NCI-H187 (cell line): ENCODE measurements at places on chromosomes 4 and X.

DNA sequence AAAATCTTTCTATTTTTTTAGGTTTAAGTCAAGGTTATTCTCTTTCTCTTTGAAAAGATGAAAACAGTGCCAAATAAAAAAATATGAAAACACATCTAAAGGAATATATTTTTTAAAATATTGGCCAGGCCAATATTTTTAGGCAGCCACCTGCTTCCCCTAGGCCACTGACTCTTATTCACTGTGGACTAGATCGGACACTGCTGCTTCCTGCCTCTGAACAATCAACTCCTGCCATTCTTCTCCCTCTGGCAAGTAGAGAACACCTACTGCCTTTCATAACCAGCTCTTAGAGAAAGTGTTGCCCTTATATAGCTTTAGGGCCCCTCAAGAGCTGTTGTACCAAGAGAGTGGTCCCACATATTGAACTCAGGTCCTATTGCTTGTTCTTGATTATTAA is 529.2 kb downstream of the RAPGEF2 start:
- DNase-seq, result no peak

DNA sequence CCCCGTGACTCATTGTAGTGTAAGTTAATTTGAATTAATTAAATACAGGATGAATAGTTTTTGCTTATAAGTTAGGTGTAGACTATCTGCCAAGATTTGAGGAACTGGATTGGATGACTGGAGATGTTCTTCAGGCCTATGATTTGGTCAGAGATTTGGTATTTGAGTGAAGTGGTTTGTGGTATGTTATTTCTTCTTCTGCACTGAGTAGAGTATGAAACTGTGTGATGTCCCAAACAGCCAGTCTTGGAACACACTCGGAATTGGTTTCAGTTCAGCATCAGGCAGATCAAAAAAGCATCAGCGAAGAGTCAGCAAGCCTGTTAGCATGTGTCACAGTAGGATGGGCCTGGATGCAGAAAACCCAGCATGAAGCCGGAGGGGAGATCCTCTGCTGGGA is 294.1 kb downstream of the ARHGAP10 start:
- DNase-seq, result no peak

DNA sequence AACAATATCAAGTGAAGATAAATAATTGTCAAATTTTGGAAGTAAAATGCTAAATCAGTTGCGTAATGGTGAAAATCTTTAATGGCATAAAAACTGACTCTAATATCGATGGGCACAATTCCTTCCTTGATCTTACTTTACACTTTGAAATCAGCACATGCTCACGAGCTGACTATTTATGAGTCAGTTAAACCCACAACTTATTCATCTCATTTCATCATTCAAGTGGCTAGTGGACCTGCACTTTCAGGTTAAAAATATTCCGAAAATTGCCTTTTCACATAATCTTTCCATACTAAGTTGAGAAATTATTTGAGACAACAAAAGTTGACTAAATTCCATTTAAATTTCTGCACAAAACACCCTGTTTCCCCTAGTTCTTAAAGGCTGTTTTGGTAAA is 582.1 kb upstream of the TENM3 start:
- no peak for DNase-seq

DNA sequence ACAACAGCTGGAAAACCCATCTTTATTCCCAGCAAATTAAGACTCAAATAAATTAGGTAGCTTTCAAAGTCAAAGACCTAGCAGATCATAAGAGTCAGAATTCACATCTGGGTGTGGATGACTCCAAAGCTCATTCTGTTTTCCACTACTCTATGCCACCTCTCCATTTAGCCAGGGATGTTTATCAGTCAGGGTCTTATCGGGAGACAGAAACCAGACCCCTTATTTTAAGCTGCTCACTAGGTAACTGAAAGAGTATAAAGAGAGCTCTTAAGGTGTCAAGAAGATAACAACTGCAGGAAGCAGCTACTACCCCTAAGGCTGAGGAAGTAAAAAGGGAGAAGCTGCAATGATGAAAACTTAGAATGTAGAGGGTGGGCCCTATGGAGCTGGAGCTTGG is 333.7 kb upstream of the KLF3 start:
- DNase-seq, result no peak

DNA sequence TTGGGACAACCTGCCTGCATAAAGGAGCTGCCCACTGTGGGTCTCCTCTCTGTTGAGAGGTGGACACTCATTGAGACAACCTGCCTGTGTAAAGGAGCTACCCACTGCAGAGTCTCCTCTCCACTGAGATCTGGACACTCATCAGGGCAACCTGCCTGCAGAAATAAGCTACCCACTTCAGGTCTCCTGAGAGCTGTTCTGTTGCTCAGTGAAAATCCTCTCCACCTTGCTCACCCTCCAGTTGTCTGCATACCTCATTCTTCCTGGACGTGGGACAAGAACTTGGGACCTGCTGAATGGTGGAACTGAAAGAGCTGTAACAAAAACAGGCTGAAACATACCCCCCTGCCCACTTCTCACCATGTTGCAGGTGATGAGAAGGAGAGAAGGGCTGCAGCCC is 59.9 kb upstream of the CDKN2AIP start:
- no peak for DNase-seq

DNA sequence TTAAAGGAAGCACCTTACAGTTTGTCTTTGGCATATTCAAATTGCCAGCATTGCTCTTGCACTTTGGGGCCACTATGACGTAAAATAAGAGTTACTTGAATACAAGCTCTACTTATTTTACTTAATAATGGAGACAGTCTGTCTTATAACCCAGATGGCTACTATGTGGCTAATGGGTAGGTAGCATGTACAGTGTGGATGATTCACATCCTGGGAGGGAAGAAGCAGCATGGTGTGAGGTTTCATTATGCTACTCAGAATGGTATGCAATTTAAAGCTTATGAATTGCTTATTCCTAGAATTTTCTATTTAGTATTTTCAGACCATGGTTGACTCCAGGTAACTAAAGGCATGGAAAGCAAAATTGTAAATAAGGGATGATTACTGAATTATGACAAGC is 761.8 kb upstream of the ATOH1 start:
- DNase-seq, result no peak

- DNase-seq, result no peak
Measured at GRCh38 chrX:40646489-40647306, 663 bp downstream of the CXorf38 start.

GRCh38 chr4:111209706-111210105 is 586.8 kb upstream of the PITX2 start:
- no peak for DNase-seq

DNA sequence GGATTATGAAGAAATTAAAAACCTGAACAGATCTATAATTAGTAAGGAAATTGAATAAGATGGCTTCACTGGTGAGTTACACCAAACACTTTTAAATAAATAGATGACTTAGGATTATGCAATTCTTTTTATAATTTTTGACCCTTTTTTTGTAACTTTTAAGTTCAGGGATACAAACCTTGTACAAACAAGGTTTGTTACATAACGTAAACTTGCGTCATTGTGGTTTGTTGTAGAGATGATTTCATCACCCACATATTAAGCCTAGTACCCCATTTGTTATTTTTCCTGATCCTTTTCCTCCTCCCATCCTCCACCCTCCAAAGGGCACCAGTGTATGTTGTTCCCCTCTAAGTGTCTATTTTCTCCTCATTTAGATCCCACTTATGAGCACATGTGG is 75.7 kb downstream of the CPEB2 start:
- no peak for DNase-seq

DNA sequence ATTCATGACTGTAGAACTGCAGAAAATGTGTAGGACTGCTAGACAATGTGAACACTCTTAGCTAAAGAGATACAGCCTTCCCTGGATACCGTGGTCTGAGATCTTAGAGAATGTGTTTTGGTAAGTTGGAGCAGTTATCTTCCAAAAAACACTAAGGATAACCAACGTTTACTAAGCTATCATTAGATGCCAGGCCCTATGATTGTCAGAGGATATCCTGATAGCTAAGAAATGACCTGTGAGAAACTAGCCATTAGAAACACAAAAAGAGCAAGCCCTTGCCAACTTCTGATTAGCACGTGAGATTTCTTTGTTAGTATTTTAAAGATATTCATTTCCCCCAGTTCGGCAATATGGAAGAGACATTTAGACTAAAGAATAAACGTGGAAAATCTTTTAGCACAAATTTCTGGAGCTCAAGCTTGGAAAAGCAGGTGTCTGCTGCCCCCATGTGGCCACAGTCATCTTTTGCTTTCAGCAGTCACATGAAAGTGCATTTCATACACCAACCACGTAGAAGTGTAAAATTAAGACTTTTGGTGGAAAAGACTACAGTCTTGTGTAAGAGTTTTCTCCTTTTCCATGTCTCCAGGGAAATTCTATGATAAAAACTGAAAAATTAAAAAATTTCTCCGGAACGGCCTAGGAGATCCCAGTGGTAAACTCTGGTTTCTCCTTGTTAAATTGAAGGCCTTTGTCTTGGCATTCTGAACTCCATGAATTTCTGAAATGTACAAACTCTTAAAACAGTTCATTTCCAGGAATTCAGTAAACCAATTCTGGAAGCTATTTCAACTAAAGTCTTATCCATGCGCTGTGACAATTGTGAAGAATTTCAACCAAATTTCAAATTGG is 136.4 kb downstream of the ZNF674 start:
- DNase-seq, result no peak

GRCh38 chr4:77465271-77465670 is 140.3 kb upstream of the CXCL13 start:
- DNase-seq, result no peak

DNA sequence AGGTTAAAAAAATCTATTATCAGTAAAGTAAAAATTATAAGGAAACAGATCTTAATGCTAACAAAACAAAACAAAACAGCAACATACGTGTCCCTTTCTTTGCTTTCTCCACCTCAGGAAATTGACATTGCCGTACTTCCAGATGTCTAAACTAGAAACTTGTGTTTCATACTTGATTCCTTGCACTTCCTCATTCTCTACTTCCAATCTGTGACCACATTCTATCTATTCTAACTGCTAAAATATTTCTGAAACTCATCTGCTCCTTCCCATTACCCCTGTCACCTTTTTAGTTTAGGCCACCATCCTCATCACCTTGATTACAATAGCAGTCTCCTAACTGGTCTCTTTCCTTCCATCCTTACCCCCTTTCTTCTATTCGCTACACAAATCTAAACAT is 22.5 kb upstream of the RPA4 start:
- DNase-seq, result no peak

- DNase-seq, result no peak
Measured at GRCh38 chr4:174538123-174538875, 16.0 kb upstream of the HPGD start.

- DNase-seq, result no peak
Measured at GRCh38 chrX:112687189-112687691, 7.5 kb upstream of the LHFPL1 start.
